Cardiac septum (tissue), 1 donor: ENCODE measurements at places on chromosomes 5 and 9. TPM values are rescaled to one million over a fixed set of nuclear protein-coding genes. Genes with fewer than 3 reads are reported as not detected.

SOHLH1 gene
- total RNA-seq = not detected

ANKRD18B gene
- total RNA-seq = 2.0 TPM

CEL gene
- total RNA-seq = 0.59 TPM

PRR7 gene
- total RNA-seq = 5.1 TPM

ADGRD2 gene
- not detected for total RNA-seq

DNA sequence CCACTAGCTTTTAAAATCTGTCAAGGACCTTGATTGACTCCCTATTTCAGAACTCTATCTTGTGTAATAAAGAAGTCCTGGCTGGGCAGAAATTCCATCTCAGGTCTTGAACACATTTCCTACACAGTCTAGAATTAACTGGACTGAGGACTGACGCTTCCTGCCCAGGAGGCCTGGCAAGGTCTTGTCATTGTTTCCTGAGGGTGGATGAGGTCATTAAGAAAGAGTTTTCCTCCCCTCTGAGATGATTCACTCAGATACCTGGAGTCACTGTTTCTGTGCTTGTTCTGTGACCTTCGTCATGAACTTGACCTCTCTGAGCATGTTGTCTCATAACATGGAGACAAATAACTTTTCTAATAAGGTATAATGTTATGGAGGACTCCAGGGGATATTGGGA lies 10.0 kb downstream of the MTAP start:
- DNase-seq = no peak

DMRTA1 gene
- total RNA-seq = 0.38 TPM

NANS gene
- 26.3 TPM for total RNA-seq

GRCh38 chr5:19987612-19988361 lies at the start of gene CDH18:
TSS of gene CDH18 (minus strand) at chr5:19988200. CDS start at chr5:19838986, 149,214 bp downstream.
- DNase-seq = no peak

DNA sequence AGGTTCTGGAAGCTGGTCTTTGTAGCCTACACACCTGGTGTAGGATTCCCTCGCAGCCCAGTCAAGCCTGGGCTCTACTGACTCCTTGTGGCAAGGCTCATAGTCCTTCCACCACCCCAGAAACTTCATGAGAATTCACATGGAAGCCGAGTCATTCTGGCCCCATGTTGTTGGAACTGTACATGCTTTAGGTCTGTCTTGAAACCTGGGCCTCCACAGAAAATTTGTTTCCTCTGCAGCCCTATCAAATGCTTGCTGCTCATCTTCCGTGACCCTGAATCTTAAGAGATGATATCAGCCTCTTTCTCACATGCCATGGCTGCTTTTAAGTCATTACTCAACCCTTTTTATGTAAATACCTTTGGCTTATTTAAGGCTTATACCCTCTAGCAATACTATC lies 113.4 kb upstream of the GRHPR start:
- DNase-seq = no peak

DNA sequence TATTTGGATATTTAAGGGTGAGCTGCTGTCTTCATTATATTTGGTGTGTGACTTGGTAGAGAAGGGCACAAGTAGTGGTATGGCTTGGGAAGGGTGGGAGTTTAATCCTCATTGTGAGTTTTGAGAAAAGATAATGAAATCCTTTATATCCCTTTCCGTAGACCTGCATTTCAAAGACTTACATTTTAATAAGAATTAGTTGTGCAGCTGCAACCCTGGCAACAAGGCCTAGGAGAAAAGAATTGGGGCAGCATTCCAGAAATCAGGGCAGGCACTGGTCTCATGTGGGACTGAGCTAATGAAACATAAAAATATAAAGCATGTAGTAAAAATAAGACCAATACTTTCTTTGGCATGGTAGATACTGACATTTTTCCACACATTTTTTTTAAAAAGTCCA lies 60.5 kb downstream of the CDC42SE2 start:
- no peak for DNase-seq

GRCh38 chr5:25552871-25553481 lies 908.2 kb upstream of the CDH10 start:
- no peak for DNase-seq

DNA sequence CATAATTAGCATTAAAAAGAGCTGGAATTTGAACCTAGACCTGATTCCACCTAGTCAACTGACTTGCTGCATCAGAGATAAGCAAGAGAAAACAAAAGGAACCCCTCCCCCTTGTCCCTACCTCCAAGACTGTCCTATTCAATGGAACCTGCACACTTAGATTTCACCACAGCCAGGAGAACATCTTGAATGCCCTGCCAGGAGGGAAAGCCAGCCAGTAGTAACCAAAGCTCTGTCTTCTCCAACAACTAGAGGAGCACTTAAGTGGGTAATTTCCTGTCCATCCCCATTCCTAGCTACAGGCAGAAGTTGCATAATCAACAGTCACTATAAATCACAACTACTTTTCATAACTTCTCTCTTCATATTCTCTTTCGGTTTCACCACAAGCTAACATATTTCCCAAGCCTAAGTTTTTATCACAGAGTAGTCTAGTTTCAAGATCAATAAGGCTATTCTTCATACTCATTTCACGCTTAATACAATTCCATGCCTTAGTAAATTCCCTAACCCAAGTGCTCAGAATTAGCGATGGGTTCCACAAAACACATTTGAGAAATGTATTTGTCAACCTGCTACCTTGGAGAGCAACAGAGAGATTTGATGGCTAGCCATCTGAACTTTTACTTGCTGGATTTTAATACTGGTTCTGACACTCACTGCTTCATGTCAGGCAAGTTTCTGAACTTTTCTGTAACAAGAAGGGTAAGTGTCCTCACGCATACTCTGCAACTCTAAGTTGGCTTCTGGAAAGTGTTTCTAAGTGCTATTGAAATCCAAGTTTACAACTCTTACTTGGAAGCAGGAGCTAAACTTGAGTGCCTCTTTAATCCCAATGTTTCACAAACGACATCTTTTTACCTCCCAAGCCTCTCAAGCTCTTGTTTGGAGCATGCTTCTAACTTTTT lies 2.0 kb downstream of the DENND1A start:
- no peak for DNase-seq

DNA sequence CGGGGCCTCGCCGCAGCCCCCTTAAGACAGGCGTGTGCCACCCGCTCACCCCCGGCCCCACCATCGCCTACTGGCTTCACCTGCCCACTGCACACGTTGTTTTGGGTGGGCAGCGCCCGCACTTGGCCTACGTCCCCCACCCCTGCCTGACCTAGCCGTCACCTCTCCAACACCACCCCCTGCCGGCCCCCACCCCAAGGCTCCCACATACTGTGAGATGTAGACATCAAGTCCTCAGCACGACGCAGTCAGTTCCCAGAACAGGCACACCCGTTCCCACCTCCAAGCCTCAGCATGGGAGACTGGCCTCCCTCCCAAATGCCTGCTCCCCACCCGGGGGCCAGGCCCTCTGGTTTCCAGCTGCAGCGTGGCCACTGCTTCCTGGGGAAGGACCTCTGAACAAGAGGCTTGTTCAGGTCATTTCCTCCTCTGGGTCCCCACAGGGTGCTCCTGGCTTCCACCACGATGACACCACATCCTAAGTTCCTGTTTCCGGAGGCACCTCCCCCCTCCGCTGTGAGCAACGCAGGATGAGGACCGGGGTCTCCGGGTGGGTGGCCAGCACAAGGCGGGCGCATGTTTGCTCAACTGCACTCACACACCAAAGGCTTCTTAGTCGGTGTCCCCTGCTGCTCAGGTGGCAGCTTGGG lies 11.3 kb downstream of the DBN1 start:
- no peak for DNase-seq
